ENCODE measurements at places on chromosomes 3 and 15.

- DNase-seq = no peak
These were observed 316.8 kb downstream of the CHST2 start for GRCh38 chr3:143436231-143436930.

DNA sequence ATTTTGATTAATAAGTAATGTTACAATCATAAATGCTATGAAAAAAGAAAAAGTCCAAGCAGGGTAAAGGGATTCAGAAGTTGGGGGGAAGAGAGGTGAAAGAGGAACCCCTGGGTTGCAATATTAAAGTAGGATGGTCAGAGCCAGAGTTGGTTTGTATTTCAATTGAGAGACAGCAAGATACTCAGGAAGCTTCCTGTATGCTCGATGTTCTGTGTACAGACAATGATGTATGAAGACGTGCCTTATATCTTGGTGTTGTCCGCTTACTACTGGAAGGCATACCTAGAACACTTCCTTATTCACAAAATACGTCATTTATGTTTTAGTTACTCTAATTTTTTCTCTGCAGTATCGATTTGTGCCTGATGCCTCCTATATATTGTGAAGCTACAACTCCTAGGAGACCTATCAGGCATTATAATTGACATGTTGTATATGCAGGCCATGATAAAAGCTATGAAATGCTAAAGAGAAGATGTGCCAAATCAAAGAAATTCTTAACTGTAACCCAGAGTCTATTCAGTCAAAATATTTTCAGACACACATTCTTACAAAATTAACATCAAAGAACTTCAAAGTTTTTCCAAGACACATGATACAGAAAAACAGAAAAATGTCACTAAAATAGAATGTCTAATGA lies 87.5 kb downstream of the TBL1XR1 start:
- DNase-seq = no peak

DNA sequence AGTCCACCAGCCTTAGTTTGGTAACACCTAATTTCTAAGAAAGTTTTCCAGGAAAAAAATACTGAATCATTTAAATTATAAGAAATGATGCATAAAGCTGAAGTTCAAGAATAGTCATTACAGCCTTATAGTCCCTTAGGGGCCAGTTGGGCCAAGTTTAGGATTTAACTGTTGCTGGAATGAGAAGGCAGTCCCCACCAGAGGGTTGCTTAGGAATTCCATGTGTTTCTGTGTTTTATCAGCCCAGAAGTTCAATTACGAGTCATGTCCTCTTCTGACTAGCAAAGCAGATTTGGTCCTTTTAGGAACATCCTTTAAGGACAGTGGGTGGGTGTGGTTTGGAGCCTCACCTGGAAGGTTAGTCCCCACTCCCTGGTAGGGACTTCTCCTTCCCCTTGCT lies 57.0 kb upstream of the NR2E3 start:
- no peak for DNase-seq

DNA sequence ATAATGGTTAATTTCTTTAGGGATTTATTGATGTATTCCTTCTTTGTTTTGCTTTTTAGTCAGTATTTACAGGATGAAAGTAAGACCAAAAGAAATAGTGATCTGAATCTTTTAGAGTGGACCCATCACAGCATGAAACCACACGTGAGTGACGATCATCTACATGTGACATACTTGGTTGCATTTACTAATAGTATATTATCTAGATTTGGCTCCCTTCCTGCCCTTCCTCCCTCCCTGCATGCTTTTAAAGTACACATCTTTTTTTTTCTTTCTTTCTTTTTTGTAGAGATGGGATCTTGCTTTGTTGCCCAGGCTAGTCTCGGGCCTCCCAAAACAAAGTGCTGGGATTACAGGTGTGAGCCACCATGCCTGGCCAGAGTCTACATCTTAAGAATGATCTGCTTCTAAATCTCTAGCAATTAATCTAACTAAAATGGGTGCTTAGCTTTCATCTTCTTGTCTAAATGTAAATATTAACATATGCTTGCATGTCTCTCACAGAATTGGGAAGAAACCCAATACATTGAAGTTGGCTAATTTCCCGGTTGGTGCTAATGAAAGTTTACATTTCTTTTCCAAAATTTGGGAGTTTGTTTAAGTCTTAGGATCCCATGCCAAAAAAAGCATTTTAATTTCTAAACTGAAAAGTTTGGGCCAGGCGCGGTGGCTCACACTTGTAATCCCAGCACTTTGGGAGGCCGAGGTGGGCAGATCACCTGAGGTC lies 38.0 kb downstream of the SENP2 start:
- no peak for DNase-seq

- peak; percentile 3 for DNase-seq
These were observed 14.5 kb upstream of the PLXND1 start for GRCh38 chr3:129620828-129621559.

GRCh38 chr15:80940851-80941250 lies 48.8 kb downstream of the MESD start:
- no peak for DNase-seq

- no peak for DNase-seq
These were observed 236.7 kb downstream of the ADAMTSL3 start for GRCh38 chr15:83890587-83890986.
